ENCODE measurements at places on chromosomes 5 and 9.

DNA sequence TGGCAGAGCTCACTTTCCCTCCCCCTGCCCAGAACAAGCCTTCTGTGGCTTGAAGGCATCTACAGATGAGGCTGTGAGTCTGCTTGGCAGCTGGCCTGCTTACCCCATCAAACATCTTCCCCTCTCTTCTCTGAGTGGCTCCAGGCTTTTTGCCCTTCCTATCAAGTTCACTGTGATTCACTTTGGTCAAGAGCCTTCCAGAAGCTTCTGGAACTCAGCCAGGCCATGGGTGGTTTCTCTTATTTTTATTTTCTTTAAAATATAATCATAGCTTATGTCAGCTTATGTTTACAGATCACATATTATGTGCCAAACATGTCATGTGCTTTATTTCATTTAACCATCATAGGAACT lies 267.0 kb downstream of the SEC61B start:
- DNase-seq, result no peak

DNA sequence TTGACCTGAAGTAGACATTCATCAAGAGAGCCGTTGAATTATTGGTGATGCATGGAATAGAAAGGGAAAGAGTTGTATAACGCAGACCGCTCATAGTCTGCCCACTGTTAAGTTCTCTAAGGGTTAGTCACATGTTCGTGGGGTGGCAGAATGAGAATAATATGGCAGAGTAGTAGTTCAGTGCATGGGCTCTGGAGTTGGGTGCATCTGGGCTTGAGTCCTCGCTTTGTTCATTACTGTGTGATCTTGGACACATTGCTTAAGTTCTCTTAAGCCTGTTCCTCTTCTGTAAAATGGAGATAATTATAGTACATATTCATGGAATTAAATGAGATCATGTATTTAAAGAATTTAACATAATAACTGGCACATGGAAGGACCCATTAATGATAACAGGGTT lies 23.6 kb downstream of the TNPO1 start:
- DNase-seq, result no peak

DNA sequence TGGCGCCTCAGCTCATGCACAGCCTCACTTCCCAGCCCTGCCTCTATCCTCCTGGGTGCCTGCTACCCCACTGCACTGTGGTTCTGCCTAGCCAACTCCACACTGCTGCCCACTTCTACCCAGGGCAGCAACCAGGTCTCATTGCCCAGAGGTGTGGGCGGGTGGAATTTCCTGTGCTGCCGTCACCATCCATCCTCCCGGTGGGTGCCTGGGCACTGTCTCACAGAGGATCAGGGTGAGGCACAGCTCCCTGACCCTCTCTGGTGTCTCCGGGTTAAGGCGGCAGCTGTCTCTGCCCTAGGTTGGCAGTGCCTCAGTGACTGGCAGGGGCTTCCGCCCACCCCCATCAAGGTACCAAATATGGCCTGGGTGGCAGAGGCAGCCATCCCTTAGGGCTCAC lies 4.3 kb upstream of the MTMR12 start:
- no peak for DNase-seq

GRCh38 chr5:20611620-20612019 lies 623.6 kb upstream of the CDH18 start:
- no peak for DNase-seq

DNA sequence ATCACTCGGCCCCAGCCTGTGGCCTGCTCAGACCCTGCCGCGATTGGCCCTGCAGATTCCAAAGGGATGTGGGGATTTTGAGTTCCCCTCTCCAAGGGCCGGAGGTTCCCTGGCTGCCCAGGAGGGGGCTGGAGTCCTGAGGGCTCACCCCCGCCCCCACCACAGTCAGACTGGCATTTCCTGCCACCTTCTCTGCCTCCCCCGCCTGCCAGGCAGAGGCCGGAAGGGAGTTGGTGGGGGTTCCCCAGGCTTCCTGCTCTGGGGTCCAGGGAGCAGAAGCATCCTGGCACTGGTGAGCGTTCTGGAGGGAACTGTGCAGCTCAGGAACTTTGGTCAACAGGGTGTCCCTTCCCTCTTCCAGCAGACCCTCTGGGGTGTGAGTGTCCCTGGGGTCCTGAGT lies 70.6 kb downstream of the RXRA start:
- peak; percentile 60 for DNase-seq

DNA sequence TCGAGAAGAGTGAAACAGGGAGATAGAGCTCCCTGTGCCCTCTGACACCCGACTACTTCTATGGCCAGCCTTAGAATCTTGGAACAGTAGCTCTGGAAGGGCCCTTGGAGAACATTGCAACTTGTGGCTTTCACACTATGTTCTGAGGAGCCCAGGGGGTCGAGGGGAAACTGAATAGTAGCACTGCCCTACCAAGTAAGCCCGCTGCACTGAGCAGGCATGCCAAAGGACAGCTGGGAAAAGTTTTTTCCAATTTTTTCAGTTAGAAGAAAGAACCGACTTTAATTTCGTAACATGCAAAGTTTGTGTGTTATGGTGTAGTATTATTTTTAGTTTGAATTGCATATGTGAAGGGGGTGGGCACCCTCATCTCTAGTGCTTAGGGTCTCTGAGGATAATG lies 10.9 kb downstream of the SMIM3 start:
- no peak for DNase-seq

DNA sequence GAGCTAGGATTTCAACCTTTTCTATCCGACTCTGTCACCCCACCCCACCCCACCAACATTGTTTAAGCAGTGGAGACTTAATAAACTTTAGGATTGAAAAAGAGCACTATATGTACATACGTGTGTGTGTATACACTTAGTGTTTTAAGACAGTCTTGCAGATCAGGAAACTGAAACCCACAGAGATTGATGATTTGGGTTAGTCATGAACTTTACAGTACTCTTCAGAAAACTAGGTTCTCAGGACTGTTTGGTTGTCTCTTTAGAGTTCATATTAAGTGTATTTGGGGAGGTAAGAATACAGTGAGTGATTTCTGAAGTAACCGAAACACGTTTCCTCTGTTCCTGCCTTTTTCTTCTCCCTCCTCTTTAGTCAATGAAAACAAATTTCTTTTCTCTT lies 1043.1 kb downstream of the TLE1 start:
- no peak for DNase-seq

GRCh38 chr9:127149463-127150390 lies 27.3 kb upstream of the ANGPTL2 start:
- DNase-seq, result no peak

DNA sequence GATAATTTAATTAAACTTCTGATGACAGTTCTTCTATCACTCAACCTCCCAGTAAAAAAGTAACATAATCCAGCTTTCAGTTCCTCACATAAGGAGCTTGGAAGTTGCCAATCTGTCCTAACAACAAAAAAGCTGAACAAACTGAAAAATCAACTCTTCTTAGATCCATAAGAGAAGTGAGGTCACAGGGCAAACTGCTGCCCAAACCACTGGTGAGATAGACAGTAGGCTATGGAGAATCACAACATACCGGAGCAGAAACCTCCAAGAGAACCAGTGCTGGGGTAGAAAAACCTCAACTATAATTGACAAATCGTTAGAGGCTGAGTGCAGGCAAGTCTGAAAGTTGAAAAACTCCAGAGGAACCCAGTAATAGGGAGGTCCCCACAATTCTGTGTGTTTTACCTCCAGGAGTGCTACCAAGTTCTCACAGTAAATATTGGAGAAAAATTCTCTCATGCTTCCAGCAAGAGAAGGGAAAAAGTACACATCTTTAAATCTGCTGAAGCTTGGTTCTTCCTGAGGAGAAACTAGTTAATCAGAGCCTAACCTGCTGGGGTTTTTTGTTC lies 300.0 kb downstream of the PDE4D start:
- DNase-seq, result no peak

- DNase-seq, result no peak
Measured at GRCh38 chr9:27227192-27227591, 69.8 kb downstream of the EQTN start.

GRCh38 chr5:75023368-75024159 lies 28.8 kb downstream of the GCNT4 start:
- DNase-seq, result peak; percentile 12

GRCh38 chr5:55902696-55903095 lies 51.5 kb downstream of the IL31RA start:
- no peak for DNase-seq

DNA sequence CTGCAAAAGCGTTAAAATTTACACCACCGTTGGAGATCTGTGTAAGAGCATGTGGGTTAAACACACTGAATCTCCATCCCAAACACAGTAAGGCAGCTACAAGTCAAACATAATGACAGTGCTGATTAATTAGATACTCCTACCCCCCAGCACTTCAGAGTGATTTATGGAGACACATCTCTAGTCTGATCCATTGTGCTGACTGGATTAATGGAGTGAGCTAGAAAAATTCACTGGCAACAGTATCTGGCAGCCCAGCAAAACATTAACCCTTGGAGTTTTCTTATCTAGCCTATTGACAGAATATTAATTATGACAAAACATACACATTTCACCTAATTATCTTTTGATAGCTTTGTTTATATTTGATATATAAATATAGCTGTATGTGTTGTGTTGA lies 188.6 kb upstream of the ISL1 start:
- no peak for DNase-seq

DNA sequence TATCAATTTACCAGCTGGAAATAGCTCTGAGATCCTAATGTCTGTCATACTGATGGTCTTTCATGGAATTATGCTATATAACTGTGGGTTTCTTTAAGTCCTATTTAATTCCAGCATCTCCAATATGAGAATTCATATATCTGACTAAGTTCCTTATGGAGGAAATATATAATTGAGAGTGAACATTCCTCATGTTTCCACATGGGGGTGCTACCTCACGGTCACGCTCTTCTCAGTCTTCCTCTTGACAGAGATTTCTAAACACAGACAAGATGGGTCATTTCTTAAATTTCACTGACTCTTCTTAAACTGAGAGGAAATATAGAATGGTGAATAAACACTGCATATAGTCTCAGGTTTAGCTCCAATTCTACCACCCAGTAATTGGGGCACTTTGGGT lies 212.1 kb downstream of the SLF1 start:
- DNase-seq, result no peak

DNA sequence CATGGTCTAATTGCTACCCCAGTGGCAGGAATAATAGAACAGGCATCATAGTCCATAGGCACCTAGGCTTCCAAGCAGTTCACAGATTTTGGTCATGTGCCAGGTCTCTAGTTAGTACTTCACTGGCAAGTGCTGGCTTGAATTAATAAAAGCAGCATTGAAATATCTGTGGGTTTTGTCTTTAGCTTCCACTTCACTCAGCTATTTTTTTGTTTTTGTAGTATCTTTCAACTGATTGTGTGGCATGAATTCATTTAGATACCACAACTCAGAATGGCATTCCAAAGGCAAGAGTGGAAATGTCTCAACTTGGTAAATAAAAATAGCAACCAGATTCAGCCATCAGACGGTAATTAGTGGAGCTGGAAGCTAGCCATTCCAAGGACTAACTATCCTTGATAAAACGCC lies 27.9 kb upstream of the ITGA2 start:
- DNase-seq, result no peak

- DNase-seq, result no peak
Measured at GRCh38 chr5:53035868-53036381, 46.8 kb downstream of the ITGA2 start.

DNA sequence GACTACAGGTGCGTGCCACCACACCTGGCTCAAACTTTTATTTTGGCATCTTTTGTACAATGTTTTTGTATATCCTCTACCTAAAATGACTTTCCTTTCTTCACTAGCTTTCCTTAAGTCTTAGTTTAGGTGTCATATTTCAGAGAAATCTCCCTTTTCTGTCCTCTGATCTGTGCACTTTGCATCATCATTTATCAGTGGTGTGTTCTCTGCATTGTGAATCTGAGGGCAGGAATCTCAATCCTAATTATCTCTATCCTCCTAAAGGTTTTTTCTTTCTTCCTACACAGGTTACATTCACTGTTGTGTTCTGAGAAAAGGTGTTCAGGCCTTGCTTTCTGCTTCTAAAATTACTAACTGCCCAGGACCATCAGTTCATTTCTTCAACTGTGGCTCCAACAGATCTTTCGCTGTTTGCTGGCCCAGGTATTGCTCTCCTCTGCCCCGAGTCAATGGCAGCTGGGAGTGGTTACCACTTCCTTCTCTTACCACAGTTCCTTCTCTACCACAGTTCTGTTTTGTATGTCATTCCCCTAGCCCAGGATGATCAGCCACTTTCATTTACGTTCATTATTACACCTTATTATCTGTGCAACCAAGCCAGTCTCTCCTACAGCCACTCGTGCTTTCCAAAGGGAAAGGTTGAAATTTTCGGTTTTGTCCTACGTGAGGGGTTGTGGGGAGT lies 14.0 kb downstream of the TGFBR1 start:
- DNase-seq, result peak; percentile 13

DNA sequence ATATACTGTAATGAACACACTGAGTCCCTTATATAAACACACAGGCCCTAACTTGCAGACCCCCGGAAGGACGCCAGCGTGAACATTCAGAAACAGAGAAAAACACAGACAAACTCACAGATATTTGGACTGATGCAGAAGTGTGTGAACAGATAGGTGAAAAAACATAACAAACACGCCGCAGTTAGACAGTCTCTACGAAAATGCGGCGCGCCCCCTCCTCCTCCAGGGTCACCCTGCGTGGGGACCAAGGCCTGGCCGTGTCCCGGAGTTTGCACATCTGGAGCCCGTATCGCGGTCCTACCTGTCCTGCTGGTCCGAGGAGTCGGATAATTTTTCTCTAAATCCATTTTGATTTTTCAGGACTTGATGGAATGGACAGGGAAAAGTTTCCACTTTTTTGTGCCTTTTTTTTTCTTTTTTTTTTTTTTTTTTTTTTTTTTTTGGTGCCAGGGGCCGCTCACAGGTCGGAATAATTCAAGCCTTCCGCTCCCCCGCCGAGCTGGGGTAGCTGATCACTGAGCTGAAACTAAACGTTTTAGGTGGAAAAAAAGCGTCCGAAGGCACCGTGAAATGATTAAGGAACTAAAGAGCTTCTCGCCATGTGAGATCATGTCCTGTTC lies at the start of gene PAX5:
PAX5 (minus strand) TSS at position 587 of the 623 bp plus-strand sequence; CDS start at position 350, 237 bp downstream.
- DNase-seq, result no peak

- DNase-seq, result no peak
Measured at GRCh38 chr5:97840643-97841042, 657.6 kb upstream of the RIOK2 start.

DNA sequence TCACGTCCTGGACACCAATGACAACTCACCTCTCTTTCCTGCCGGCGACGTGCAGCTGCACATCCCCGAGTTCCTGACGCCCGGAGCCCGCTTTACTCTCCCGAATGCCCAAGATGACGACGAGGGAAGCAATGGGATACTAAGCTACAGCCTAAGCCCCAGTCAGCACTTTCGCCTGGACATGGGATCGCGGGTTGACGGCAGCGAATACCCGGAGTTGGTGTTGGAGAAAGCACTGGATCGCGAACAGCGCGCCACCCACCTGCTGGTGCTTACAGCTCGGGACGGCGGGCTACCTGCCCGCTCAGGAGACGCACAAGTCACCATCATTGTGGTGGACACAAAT lies 1.1 kb downstream of the PCDHAC1 start:
- DNase-seq, result no peak

- no peak for DNase-seq
Measured at GRCh38 chr9:125548141-125548540, 158.9 kb downstream of the MAPKAP1 start.

- no peak for DNase-seq
Measured at GRCh38 chr9:114281473-114282103, 41.3 kb upstream of the ORM1 start.

GRCh38 chr5:87266914-87267573 lies 639 bp upstream of the RASA1 start:
- no peak for DNase-seq

GRCh38 chr5:174589599-174589998 lies 134.8 kb upstream of the MSX2 start:
- no peak for DNase-seq

All from stimulated activated CD4-positive, alpha-beta T cell treated with anti-CD3 and anti-CD28 coated beads, Interleukin-4, amount 100 ng/mL, for 4 hours (primary cell).